ENCODE measurements at places on chromosomes 7 and 10. TPM values are rescaled to one million over a fixed set of nuclear protein-coding genes. Genes with fewer than 3 reads are reported as not detected.

DNA sequence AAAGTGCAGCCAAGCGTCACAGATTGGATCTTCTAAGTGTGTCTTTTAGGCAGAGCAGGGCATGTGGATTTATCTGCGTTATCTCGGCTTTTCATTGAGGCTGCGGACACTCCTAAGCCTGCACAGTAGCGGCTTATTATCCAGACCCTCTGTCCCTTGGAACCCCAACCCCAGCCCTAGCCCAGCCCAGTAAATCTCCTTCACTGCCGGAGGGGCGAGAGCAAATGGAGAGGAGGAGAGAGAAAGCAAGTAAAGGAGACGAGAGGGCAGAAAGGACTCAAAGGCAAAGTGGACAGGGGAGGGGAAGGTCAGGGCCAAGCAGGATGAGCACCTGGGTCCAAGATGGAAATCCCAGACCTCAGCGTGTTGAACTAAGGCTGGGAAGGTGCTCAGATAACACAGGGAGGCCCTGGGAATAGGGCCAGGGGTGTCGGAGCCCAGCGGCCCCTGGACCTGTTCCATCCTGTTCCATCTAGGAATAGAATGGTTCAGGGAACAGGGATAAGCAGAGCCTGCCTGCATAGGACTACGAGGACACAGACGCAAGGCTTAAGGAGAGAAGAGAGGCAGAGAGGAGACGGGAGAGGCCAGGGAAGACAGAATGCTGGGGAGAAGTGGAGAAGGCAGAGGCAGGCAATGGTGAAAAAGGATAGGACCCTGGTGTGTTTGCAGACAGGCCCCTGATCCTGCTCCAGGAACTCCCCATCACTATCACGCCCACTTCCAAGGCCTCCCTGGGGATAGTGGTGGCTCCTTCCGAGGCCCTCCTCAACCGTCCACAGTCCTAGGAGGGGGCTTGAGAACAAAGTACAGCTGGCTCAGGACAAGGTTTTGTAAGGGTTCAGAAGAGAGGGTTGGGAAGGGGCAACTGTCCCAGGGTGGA, 99.6 kb downstream of the CHST15 start:
- H3K27me3 ChIP-seq, result peaks cover 5% of the 10 kb centered on the region
- H3K4me3 ChIP-seq, result no peak overlapping the region
- DNase-seq, result no peak
- H3K36me3 ChIP-seq, result no peaks in the 10 kb centered on the region
- H3K27ac ChIP-seq, result no peak overlapping the region

Gene CDC14C
- not detected for total RNA-seq

Gene ASB15
- not detected for total RNA-seq

- H3K27me3 ChIP-seq, result no peaks in the 10 kb centered on the region
- H3K36me3 ChIP-seq, result no peaks in the 10 kb centered on the region
- no peak for DNase-seq
- H3K4me1 ChIP-seq, result no peaks in the 10 kb centered on the region
Measured at GRCh38 chr7:49344556-49344955, 420.2 kb downstream of the CDC14C start.

DNA sequence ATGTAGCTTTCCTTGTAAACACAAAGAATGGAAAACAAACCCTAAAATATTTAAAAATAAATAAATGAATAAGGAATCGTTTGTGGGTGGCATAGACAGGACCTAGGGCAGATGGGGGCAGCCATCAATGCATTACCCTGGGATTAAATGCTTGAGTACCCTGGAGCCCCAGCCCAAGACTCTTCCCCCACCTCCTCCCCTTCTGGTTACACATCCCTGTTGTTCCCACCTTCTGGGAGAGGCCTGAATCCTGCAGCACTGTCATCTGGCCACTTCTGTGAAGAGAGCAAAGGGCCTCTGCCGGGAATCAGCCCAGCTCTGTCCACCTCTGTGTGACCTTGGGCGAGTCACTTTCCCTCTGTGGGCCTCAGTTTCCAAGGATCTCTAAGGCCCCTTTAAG, 61.6 kb upstream of the COL13A1 start:
- DNase-seq, result no peak
- H3K36me3 ChIP-seq, result no peaks in the 10 kb centered on the region
- no peak overlapping the region for H3K4me3 ChIP-seq
- H3K27me3 ChIP-seq, result no peaks in the 10 kb centered on the region
- H3K4me1 ChIP-seq, result no peaks in the 10 kb centered on the region
- no peak overlapping the region for H3K27ac ChIP-seq

Gene TMEM243
- 132 TPM for total RNA-seq

DNA sequence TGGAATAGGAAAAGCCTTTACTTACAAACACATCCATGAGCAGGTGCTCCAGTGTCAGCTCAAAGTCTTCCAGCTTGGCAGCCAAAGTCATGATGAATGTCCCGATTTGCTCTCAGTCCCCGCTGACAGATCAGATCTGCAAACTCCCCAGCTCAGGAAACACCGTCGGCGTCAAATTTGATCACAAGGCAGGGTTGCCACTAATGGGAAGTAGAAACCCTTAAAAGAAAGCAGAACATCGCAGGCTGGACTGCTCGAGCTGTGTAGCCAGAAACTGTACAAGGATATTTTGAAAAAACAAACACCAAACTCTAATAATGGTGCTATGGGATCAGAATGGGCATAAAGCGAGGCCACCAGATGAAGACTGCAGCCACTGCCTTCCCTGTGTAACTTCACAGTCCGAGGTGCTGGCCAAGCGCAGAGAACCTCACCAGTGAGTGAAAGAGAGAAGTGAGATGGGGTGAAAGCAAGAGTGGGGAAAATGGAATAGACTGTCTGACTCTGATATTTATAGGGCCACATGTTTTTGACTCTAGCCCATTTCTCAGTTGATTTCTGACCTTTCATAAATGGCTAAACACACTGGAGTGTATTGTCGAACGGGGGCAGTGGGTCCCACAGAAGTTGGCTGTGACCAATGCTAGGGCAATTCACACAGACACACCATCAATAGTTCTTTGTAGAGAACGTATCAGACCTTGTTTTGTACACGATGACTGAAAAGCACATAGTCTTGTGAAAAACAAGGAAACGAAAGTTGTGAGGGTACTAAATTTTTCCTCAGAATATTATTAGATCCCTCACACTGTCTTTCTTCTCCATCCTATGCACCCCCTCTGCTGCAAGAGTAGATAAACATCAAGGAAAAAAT, 306.2 kb downstream of the FRMD4A start:
- H3K27ac ChIP-seq, result no peak overlapping the region
- H3K27me3 ChIP-seq, result no peaks in the 10 kb centered on the region
- no peaks in the 10 kb centered on the region for H3K36me3 ChIP-seq

DNA sequence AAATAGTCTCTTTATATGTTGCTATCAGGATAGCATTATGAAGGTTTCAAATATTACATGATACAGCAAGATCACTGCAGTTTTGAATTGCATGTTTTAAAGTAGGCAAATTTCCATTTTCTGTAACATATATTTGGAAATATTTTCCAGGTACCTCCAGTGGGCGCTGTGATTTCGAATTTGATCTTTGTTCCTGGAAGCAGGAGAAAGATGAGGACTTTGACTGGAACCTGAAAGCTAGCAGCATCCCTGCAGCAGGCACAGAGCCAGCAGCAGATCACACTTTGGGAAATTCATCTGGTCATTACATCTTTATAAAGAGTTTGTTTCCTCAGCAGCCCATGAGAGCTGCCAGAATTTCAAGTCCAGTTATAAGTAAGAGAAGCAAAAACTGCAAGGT, 299.0 kb downstream of the MALRD1 start:
- no peaks in the 10 kb centered on the region for H3K4me1 ChIP-seq
- no peak for DNase-seq
- H3K27ac ChIP-seq, result no peak overlapping the region

GRCh38 chr10:17735166-17735941, 16.6 kb upstream of the TMEM236 start:
- DNase-seq, result no peak
- no peak overlapping the region for H3K4me3 ChIP-seq
- no peaks in the 10 kb centered on the region for H3K36me3 ChIP-seq
- no peaks in the 10 kb centered on the region for H3K4me1 ChIP-seq
- H3K27ac ChIP-seq, result no peak overlapping the region

DNA sequence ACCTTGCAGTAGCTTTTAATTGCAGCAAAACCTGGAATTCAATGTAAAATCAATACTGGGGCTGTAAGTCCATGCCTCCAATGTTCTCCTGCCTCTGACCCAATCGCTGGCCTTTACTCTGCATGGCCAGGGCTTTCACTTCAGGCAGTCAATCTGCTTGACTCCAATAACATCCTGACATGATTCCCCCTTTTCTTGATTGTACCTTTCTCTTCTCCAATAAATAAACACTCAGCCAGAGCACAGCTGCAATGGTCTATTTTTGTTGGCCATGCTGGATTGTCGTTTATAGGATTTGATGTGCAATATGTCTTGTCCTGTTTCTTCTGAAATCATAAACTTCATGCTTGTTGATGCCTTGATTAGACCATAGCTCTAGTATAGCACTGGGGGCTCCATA, 97.8 kb upstream of the COL1A2 start:
- no peaks in the 10 kb centered on the region for H3K4me1 ChIP-seq
- no peak overlapping the region for H3K4me3 ChIP-seq
- H3K27ac ChIP-seq, result peak overlapping the region; percentile 10
- H3K27me3 ChIP-seq, result no peaks in the 10 kb centered on the region
- DNase-seq, result no peak
- no peaks in the 10 kb centered on the region for H3K36me3 ChIP-seq

- peak overlapping the region; percentile 92 for H3K4me3 ChIP-seq
- DNase-seq, result peak; percentile 14
- no peaks in the 10 kb centered on the region for H3K36me3 ChIP-seq
- peak overlapping the region; percentile 95 for H3K27ac ChIP-seq
- H3K27me3 ChIP-seq, result no peaks in the 10 kb centered on the region
Measured at GRCh38 chr7:92246360-92247101, 757 bp downstream of the ANKIB1 start.

- H3K27me3 ChIP-seq, result no peaks in the 10 kb centered on the region
- no peaks in the 10 kb centered on the region for H3K4me1 ChIP-seq
- no peaks in the 10 kb centered on the region for H3K36me3 ChIP-seq
Measured at GRCh38 chr7:32476816-32477648, 13.1 kb downstream of the LSM5 start.

Gene ACTL6B
- not detected for total RNA-seq

- H3K4me3 ChIP-seq, result no peak overlapping the region
- H3K27ac ChIP-seq, result no peak overlapping the region
- H3K36me3 ChIP-seq, result no peaks in the 10 kb centered on the region
- DNase-seq, result no peak
Measured at GRCh38 chr7:16347066-16347826, 74.1 kb downstream of the CRPPA start.

DNA sequence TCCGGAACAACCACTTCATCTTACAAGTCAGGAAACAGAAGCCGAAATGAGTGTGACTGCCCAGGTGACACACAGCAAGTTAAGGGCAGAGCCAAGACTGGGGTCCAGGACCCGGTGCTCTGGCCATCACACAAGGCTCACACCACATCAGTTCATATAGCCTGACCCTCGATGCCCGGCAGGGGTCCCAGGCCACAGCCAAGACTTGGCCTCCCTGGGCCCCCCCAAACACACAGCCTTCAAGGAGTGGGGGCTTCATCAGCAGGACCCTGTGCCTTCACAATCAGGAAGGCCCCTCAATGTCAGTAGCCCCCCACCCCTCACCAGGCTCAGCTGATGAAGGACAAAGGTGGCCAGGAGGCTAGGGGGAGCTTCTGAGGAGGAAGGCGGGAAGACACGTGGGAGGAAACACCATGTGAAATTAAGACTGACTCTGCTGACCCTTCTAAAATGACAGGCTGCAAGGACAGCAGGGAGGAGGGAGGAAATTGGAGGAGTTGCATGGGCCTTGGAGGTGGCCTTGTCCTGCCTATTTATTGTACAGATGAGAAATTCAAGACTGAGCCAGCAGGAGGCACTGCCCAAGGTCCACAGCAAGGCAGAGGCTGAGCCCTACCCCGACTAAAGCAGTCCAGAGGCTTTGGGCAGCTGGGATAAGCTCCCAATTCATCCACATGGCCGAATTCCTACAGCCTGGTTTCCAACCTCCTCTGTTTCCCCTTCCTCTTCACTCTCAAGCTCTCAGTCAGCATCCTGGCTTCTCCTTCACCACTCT, 216.1 kb upstream of the ZMIZ1 start:
- H3K36me3 ChIP-seq, result no peaks in the 10 kb centered on the region
- no peak for DNase-seq
- H3K4me1 ChIP-seq, result no peaks in the 10 kb centered on the region

DNA sequence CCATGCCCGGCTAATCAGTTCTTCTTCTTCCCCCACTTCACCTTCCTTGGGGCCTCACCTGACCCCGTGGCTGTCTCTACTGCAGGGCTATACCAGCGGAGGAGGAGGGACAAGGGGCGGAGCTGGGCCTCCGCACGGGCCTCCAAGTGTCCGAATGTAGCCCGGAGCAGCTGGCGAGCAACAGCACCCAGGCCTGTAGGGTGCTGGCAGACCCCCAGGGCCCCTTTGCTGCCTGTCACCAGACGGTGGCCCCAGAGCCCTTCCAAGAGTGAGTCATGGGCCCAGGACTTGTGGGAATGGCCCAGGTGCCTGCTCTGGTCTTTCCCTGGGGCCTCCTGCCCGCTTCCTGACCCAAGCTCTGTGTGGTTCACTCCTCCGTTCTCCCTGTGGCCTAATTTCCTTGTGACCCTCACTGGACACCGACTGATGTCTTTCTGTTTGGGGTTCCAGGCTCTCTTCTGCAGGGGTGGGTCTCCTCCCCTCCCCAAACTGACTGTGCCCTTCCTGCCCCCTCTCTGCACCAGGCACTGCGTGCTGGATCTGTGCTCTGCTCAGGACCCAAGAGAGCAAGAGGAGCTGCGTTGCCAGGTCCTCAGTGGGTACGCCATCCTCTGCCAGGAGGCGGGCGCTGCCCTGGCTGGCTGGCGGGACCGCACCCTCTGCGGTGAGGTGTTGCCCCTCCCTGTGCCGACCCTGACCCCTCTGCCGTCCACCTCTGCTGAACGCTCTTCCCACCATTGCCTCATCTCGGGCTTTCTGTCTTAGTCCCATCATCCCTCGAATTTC, 35.2 kb downstream of the EPHB4 start:
- H3K36me3 ChIP-seq, result no peaks in the 10 kb centered on the region
- no peak overlapping the region for H3K4me3 ChIP-seq
- no peak overlapping the region for H3K27ac ChIP-seq
- H3K4me1 ChIP-seq, result no peaks in the 10 kb centered on the region

- H3K27me3 ChIP-seq, result no peaks in the 10 kb centered on the region
- peaks cover 34% of the 10 kb centered on the region for H3K4me1 ChIP-seq
- H3K4me3 ChIP-seq, result no peak overlapping the region
- no peak for DNase-seq
- H3K27ac ChIP-seq, result no peak overlapping the region
- H3K36me3 ChIP-seq, result no peaks in the 10 kb centered on the region
Measured at GRCh38 chr10:35464825-35465456, 128.6 kb downstream of the CCNY start.

DNA sequence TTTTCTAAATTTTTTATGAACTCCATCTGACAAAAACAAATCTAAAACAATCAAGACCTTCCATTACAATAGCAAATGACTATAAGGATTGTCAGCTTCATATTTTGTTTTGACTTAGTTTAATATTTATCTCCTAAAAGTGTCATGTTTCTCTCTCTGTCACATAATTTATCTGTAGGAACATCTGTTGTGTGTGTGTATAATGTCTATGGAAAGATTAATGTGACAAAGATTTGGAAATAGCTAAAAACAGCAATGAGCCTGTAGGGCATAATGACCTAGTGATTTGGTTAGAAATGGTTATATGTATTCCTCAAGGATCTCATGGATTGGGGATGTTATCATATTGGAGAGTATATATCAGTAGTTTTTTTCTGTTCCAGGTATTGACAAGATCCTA, 69.6 kb upstream of the MDFIC start:
- H3K4me1 ChIP-seq, result no peaks in the 10 kb centered on the region
- no peaks in the 10 kb centered on the region for H3K36me3 ChIP-seq
- H3K27me3 ChIP-seq, result no peaks in the 10 kb centered on the region
- DNase-seq, result no peak
- H3K27ac ChIP-seq, result no peak overlapping the region

GRCh38 chr7:85586091-85586490, 399.2 kb upstream of the SEMA3D start:
- H3K4me3 ChIP-seq, result no peak overlapping the region
- H3K36me3 ChIP-seq, result no peaks in the 10 kb centered on the region
- DNase-seq, result no peak
- H3K4me1 ChIP-seq, result no peaks in the 10 kb centered on the region
- no peaks in the 10 kb centered on the region for H3K27me3 ChIP-seq
- no peak overlapping the region for H3K27ac ChIP-seq

Measured in thyroid gland (tissue), 4 donors.